CD4-positive, alpha-beta T cell treated with Interleukin-2 at 100 ng/mL for 4 hours (primary cell): ENCODE measurements at places on chromosomes 13 and 19.
A peak's percentile ranks its signal among the peaks of the same experiment; 100 is the strongest.

DNA sequence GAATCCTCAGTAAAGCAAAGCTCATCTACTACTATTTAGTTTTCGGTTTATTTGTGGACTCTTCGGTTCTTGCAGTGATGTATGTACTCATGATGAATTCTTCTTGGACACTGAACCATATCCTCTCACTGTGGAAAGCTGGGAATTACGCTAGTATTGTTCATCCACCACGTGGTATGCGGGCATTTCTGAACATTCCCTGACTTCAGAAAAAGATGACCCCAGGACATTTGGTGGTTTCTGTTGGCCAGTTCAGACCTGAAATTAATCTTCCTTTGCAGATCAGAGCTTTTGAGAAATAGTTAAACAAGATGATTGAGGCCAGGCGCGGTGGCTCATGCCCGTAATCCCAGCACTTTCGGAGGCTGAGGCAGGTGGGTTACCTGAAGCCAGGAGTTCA is 25.3 kb upstream of the FBN3 start:
- no peak for DNase-seq

DNA sequence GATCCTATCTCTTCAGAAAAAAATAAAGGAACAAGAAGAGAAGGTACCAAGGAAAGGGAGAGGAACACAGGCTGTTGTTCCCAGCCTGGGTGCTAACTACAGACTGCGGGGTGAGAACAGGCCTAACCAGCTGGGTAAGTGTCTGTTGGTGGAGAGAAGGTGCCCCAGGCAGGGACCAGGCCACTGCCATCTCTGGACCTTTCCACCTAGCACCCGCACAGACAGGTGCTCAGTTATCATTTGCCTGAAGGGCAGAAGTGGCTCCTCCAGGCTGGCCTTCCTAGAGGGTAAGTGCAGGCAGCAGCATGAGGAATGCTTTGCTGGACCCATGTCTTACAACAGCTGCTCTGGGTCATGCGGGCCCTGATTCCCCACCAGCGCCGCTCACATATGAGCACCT is 10.1 kb downstream of the DNMT1 start:
- no peak for DNase-seq

DNA sequence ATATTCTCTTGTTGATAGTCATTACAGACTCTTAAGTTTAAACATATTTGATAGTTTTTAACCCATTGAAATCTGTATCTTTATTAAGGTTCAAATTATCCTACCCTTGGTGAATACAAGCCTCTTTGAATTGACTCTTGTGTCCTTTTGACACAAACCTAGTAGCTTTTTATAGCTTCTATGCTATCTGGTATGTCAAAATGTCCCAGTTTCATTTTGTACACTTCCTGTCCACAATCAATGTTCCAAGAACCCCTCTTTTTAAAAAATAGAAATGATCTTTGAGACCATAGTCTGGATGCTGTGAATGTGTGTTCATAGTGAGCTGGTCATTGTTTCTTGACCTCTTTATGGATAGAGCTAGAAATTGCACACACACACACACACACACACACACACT is 39.2 kb upstream of the FGF14 start:
- DNase-seq = no peak

- DNase-seq = no peak
Measured at GRCh38 chr19:17235971-17236777, 9.5 kb downstream of the NR2F6 start.

DNA sequence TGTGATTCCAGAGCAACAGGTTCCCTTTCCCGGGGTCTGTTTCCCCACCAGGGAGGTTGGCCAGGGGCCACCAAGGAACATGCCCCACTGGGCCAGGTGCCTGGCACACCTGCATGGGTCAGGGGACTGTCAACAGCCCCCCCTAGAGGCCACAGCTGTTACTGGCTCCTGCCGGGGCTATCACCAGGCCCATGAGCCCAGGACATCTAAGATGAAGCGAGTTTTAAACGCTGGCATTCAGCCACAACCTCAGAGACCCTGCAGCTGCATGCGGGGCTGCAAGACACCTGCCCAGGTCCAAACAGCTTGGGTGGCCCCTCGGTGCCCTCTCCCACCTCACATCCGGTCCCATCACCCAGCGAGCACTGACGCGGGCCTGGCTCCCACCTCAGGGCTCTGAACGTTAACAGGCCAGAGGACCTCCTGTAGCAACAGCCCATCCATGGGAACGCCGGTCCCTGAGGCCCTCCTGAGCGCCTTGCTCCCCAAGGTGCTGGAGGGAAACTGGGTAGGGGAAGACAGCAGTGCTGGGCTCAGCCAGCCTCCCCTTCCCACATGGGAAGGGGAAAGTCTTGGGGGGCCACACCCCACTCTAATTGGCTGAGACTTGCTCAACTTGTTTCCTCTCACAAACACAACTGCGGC is 12.0 kb downstream of the KHSRP start:
- peak; percentile 45 for DNase-seq

GRCh38 chr13:105638426-105638825 is 897.0 kb downstream of the EFNB2 start:
- no peak for DNase-seq

- no peak for DNase-seq
Measured at GRCh38 chr13:75702476-75702875, 66.3 kb downstream of the LMO7 start.

GRCh38 chr13:64505336-64505910 is 2724.7 kb downstream of the PCDH9 start:
- no peak for DNase-seq

DNA sequence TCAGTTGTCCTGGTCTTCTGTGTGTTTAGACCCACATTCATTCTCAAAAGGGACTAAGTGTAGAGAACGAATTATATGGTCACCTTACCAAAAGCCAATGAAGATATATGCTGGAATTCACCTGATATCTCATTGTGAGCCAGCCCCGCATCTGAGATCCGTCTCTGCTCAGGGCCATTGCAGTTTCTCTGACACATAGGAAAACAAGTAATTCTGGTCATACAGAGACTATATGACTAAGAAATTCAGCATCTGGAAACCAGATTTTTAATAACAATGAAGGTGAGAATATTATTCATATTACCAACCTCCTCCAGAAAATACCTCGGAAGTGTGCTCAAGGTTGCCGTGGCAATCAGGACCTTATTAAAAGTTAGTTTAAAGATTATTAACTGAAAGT is 278.6 kb upstream of the EDNRB start:
- DNase-seq = no peak

DNA sequence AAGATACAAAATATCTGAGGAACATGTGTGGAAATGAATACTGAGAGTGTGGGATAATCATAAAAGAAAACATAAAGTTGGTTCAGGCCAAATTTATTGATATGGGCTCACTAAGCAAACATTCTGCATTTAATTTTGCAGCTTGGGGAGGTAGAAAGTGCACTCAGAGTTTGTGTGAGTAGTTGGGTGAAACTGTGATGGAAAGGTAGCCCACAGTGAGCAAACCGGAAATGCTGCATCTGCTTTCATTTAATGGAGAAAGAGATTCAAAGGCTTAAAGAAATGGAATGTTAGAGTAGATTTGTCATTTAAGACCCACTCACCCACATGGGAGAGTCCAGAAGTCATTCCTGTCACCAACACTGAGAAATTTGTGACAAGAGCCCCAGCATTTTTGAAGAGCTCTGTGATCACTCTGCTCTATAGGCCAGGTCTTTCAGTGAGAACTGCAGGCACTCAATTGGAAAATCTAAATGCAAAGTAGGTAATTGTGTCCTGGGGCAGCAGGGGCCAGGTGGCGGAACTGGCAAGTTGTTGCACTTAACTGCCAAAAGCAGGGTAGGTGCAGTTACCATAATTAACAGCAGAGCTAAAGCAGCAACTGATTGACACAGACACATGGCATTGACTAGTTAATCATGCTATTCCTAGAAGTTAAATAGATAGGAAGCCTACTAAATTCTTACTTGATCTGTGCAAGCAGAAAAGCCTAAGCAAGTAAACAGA is 1228.3 kb upstream of the PCDH20 start:
- no peak for DNase-seq

DNA sequence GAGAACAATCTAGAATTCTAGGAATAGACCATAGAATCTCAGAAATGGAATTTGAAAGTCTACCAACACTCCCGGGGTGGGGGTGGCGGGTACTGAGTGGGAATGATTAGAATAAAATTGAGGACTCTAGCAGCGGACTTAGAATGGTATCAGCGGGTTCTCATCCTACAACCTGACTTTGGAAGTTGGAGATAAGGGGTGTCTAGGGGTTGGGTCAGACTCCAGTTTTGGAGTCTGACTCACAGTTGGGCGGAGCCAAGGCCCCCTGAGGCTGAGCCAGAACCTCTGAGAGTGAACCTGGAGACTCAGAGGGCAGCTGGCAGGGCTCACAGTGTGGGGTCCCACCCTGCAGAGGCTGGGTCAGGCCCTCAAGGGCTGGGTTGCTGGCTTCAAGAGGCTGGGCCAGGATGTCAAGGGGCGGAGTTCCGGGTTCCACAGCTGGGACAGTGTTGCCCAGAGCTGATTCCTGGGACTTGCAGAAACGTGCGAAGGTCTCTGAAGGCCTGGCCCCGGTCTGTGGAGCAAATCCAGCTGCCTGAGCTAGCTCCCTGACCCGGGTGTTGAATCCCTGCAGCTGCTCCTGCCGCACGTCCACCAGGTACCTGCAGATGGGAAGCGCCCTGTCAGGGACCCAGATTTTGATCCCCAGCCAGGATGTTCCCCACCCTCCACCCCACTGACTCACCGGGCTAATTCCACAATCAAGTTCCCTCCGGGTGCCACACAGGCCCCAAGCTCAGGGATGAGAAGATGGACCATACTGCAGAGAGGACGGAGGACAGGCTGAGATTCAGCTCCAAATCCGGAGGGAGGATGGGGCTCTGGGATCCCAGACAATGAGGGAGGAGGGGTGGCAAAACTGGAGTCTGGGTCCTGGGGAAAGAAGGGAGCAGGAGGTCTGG is 1.6 kb upstream of the TNNI3 start:
- DNase-seq = no peak

GRCh38 chr19:3471954-3472655 is 8.2 kb downstream of the SMIM24 start:
- DNase-seq = peak; percentile 16

GRCh38 chr13:109162248-109163036 is 533.0 kb downstream of the MYO16 start:
- DNase-seq = peak; percentile 1

DNA sequence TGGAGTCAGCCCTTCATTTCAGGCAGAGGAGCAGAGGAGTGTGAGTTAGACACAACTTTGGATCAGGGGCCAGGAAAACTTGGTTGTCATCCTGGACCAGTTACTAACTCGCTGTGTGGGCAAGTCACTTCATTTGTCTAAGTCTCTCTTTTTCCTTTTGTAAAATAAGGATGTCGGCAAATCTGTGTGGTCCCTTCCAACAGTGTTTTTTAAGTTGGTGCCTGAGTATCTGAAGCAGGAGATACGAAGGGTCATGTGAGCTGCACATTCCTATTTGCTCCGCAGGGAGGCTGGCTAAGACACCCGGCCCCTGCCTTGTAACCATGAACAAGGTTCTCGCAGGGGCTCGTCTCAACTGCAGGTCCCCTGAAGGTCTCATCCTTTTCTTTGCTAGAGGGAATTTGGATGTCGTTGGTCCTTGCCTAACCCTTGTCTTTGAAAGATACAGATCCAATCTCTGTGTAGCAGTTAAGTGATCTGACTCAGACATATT is 64.3 kb downstream of the LRCH1 start:
- no peak for DNase-seq

DNA sequence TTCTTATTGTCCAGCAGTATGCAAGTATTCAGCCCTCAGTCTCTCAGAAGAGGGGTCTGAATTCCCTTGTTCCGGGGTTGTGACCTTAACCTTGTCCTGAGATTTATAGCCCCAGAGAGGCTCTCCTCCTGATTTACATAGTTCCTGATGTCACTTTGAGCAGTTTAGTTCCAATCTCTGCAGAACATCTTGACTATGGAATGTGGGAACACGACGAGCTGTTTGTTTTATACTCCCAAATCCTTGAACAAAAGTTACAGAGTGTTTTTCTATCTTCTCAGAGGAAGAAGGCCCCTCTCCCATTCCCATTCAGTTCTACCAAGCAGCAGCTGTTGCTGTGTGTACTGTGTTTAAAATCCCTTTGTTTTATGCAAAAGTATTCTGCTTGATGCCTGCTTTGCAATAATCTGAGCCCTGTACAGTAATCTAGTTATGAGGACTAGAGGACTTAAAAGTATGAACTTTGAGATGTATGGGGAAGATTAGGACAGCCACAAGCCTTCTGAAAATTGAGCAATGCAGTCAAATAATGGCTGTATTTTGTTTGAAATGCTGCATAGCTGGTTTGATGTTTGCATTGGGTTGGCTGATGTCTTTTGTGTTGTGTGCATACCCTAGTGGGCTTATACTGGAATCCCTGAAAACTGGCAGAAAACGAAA is 74.7 kb downstream of the KL start:
- DNase-seq = no peak

- DNase-seq = no peak
Measured at GRCh38 chr13:25881971-25882451, 169.8 kb downstream of the SHISA2 start.

DNA sequence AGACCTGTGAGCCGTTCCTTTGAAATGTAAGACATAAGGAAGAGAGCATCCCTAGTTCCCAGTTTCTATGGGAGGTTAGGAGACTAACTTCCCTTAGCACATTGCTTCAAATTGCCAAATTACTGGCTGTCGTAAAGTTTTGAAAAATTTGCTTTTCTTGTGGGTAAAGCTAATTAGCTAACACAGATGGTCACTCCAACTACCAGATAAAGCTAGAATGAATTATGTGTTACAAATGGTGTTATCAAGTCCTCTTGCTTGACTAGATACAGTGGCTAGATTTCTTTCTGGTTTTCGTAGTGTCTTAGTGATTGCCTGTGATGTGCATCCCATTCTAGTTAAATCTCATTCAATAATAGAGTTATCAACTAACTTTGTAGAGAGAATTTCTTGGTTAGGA is 416.6 kb upstream of the ATXN8OS start:
- DNase-seq = no peak

- DNase-seq = no peak
Measured at GRCh38 chr19:55459950-55460657, 1.3 kb downstream of the ISOC2 start.

DNA sequence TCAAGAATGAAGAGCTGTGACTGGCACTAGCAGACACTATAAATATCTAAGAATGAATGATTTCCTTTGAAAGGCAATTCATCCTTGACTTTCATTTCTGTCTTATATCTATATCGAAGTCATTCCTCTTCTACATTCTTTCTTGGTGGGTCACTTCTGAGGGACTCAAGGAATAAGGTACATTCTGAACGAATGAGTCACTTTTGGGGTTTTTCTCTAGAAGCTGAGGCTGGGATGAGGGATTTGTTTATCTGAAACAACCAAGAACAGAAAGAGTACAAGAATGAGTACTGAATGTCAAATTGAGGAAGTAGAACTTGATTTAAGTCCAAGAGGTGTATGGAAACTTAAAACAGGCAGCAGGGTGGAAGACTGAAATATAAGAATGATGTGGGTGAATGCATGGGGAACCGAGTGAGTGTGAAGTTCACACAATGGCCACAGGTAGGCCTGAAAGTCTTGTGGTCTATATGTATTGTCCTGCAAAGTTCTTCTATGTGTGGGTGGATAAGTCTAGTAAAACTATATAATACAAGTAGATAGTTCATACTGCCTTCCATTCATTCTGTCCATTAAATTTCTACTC is 343.9 kb downstream of the OXGR1 start:
- no peak for DNase-seq
